Renal cortex interstitium (tissue), 15 donors: ENCODE measurements at places on chromosomes 7 and 10.

DNA sequence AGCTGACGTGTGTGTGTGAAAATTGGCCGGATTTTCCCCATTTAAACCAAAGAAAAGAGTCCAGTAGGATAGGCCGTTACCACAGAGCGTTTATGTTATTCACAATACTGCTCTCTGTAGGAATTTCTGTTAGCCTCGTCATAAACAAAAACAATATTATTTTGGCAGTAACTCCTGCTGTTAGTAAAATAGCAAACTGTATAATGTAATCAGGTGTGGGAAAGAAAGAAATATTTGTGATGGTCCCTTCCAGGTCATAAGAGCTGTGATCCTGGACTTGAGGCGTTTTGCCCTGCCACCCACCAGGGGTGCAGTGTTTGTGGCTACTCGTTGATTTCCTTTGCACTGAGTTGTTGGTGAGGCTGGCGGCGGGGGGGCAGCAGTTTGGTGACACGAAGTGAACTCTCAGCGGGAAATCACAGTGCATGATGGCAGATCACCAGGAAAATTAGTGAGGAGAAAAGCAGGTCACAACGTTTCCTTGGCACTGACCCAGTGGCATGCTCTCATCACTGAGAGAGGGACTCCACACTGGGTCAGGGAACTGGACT, 2.8 kb downstream of the EEPD1 start:
- DNase-seq = no peak

GRCh38 chr7:5489991-5490536, 66.4 kb upstream of the TNRC18 start:
- DNase-seq = no peak

DNA sequence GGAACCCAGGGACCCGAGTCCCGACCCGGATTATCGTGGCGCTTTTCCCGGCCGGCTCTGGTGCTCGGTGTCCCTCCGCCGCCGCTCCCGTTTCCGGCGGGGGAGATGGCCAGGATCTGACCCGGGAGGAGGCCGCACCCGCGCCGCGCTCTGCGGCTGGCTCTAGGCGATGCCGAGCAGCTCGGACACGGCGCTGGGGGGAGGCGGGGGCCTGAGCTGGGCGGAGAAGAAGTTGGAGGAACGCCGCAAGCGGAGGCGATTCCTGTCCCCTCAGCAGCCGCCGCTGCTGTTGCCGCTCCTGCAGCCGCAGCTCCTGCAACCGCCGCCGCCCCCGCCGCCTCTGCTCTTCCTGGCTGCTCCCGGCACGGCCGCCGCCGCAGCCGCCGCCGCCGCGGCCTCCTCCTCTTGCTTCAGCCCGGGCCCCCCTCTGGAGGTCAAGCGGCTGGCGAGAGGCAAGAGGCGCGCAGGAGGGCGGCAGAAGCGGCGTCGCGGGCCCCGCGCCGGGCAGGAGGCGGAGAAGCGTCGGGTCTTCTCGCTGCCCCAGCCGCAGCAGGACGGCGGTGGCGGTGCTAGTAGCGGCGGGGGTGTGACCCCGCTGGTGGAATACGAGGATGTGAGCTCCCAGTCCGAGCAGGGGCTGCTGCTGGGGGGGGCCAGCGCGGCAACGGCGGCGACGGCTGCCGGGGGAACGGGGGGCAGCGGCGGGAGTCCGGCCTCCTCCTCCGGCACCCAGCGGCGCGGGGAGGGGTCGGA, 593 bp downstream of the CDK13 start:
- DNase-seq = no peak

DNA sequence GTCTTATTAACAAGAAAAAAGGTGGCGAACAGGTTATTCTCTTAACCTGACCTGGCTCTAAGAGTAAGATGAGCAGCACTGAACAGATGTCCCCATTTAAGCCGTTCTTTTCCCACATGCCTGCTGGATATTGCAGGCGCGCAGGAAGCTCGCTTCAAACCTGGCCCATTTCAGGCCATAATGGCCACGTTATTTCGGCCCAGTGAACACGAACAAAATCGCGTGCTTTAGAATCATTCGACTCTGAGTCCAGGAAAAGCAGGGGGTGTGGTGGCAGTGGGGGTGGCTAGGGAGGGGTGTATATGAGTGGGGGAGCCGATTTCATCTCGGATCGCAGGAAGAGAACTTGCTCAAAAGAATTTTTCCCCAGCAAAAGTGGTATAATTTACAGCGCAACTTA, 6.6 kb upstream of the SP8 start:
- DNase-seq = no peak

DNA sequence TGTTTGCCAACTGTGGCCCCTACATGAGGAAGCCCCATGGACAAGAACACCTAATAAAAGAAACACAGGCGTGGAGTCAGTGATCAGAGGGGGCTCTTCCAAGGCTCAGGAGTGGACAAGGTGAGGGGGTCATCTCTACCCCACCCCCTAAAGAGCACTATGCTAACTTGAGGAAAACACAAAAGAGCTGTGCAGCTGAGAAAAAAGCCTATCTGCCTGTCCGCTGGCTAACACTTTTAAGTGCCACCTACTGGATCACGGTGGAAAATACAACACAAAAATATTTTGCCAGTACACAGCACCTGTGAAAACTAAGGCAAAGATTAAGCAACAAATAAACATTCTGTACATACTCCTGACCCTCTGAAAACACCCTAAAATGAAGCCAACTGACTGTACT, 53.1 kb upstream of the COBL start:
- no peak for DNase-seq

DNA sequence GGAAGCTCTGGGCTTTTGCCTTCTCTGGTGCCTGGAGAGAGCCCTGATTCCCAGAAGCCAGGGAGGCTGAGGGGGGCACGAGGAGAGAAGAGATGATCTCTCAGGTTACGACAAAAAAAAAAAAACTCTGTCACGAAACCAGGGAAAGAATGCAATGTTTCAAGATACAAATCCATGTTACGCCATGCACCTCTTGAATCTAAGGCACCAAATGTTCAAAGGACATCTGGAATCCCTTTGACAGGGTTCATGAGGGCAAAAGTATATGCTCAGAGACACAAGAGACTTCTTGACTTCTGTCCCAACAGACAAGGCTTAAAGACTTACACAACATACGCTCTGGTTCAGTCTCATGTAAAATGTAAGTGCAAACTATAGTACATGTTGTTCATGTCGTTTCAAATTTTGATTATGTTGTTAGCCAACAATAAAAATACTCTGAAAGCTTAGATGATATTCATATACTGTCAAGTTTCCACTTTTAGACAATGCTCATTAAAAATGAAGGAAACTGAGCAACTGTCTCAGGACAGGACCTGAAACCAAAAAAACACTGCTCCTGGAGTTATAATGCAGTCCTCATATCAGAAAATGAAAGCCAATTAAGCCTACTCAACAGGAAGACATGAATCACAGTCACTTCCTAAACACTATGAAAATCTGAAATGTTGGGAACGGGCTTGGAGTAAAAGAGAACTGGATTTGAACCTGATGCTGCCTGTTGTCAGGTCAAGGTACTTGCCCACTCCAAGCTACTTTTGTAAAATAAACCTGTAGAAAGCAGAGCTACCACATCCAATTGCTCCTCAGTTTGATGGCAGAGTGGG, 72.3 kb downstream of the CHCHD3 start:
- DNase-seq = no peak

DNA sequence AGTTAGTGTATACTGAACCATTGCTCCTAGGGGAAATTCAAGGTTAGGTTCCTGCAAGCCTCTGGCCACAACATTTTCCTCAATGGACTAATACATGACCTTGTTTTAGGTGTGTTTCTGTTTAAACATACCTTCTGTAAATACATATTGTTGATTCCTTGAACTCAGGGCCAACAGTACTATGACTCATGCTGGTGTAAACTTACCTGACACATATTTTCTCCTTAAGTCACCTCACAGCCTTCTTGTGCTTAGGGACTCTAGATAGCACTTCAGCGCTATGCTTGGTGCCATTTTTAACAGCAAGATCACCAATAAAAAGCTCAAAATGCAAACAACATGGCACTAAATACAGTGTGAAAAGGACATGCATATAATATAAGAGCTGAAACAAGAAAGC, 176.4 kb downstream of the TAX1BP1 start:
- no peak for DNase-seq

GRCh38 chr10:88793712-88794299, 8.7 kb upstream of the LIPM start:
- no peak for DNase-seq

DNA sequence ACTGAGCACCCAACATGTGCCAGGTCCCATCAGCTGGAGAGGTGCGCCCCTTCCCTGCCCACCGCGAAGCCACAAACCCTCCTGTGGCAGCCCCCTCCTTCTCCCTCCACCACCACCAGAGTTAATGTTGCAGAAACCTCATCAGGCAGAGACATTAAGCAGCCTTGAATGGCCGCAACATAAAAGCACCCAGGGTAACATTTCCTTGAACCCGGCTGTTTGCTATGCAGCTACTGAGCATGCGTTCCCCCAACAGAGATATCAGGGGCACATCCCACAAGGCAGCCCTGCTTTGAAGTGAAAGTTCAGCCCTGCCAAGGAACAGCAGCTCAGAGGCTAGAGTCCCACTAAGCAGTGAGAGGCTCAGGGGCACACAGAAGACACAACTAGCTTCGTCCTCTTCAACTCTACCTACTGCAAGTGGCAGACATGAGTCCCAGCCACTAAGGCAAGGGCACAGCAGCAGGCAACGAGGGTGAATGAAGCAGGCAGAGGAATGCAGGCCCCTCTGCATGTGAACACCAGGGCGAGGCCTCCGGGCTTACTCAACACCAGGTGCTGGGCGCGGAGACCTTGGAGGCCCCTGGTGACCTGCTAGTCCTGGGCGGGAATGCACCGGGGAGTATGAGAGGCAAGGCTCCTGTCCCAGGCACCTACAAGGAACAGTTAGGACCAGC, 107.4 kb downstream of the SLIT1 start:
- no peak for DNase-seq

- no peak for DNase-seq
Observed at GRCh38 chr10:128167926-128168520, 41.8 kb upstream of the MKI67 start.

DNA sequence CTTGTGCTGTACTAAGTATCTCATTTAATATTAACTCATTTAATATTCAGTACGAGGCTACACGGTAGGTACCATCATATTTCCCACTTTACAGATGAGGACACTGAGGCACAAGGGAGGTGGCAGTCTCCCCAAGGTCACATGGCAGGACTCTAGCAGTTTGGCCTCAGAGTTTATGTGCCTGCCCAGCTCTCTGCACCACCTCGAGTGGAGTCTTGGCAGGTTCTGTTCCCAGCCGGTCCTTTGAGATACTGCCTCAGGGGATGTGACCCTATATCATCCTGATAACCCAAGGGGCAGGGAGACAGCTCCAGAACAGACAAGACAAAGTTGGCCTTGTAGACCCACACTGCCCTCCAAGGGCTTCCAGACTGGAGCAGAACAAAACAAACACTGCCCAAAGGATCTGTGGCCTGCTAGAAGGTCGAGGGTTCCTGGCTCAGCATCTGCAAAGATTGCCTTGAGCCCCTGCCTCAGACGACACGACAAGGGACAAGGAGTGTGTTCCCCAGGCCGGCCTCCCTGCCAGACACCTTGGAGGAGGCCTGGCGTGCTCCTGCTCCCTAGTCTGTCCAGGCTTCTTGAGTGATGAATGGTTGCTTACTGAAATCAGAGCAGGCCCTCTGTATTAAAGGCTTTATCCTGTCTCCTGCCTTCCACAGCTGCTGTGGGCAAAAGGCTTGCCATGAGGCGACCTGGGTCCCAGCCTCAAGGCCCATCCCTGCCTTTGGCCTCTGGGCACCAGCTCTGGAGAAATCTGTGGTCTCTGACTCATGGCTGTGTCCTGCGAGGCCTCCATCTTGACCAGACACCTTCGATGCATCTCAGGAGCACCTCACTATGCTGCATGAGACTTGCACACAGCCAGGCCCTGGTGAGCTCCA, 3.9 kb upstream of the PWWP2B start:
- DNase-seq = no peak
